ENCODE measurements at places on chromosomes 1 and 21.
A peak's percentile ranks its signal among the peaks of the same experiment; 100 is the strongest.

GRCh38 chr1:172704420-172705210 is 45.7 kb downstream of the FASLG start:
- DNase-seq: no peak

- DNase-seq: peak; percentile 81
Observed at GRCh38 chr1:153805042-153805745, 30.0 kb downstream of the SLC27A3 start.

GRCh38 chr1:185843986-185844385 is 109.8 kb downstream of the HMCN1 start:
- DNase-seq: no peak

GRCh38 chr1:25167269-25168192 is 64.8 kb downstream of the SYF2 start:
- peak; percentile 66 for DNase-seq

DNA sequence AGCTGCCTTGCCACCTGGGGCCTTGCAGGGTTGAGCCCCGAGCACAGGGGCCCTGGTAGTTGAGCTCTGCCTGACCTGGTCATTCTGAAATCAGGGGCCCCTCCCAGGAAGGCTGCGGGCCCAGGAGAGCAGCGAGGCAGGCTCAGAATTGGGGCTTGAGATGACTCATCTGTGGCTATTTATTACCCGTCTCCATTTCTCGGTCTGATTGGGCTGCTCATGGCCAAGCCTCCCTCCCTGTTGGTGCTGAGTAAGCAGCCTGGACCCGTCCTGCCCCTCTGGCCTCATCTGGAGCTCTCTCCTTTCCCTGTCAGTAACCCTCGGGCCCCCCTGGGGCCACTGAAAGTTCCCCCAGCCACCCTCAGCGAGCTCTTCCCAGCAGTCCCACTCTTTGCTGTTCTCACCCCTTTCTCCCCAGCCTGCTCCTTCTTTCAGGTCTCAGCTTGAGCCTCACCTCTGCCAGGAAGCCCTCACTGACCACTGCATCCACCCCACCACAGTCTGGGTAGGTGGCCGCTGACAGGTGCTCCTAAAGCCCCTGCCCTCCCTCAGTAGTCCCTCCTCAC is 11.0 kb upstream of the TNFRSF8 start:
- DNase-seq: peak; percentile 85

DNA sequence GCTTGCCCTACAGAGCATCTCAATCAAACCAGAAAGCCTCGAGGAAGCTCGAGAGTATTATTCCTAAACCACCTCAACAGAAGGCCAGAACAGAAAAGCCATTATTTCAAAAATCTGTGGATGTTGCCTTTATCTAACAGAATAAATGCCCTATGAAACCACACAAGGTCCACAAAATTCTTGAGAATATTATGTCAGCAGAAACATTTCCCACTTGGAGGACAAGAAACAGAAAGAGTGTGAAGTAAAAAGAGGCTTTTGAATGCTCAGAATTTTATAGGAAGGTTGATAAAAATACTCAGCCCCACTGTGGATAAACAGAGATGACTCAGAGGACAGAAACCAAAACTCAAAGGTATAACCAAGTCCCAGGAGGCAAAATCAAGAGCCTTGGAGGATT is 146.4 kb upstream of the LRRC7 start:
- peak; percentile 30 for DNase-seq

DNA sequence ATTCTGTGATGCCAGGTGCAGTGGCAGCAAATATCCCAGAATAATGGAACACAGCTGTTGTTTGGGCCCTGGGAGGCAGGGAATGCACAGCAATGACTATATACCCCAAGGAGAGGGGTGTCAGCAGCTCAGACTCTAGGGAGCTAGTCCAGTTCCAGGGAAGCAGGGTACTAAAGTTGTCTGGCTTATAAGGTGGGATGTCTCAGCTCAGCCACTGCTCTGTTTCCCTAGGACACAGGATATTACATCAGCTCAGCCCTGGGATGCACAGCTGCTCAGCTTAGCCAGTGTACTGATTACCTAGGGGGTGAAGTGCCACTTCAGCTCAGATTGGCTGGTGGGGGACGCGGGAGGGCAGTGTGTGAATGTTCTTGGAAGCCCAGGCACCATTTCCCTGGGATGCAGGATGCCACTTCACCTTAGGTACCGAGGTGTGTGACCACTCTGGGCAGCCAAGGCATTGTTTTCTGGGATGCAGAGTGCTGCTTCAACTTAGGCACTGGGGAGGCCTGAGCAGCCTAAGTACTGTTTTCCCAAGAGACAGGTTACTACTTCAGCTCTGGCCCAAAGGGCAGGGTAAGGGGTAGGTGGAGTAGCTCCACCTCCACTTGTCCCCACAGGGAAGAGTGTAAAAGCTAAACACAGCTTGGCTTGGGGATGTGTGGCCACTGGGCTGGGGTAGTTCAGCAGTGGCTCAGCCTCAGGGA is 59.4 kb downstream of the DIPK1A start:
- DNase-seq: peak; percentile 5

DNA sequence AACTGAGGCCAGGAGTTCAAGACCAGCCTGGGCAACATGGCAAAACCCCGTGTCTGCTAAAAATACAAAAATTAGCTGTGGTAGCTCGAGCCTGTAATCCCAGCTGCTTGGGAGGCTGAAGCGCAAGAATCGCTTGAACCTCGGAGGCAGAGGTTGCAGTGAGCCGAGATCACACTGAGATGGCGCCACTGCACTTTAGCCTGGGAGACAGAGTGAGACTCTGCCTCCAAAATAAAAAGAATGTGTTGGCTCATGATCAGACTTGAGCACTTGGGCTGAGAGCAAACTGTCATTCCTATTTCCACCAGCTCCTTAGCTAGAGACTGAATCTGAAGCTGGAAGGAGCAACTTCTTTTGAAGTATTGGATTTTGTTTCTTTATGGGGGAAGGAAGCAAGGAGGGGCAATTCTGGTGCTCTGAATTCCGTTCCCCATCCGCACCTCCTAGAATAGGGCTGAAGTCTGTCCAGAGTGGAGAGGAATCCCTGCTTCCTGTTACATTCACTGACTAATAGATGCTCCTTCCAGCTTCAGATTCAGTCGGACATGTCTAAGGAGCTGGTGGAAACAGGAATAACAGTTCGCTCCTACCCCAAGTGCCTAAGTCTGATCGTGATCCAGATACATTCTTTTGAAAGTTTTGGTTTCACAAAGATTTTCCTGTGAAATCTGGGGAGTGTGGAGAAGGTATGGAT is 3.8 kb downstream of the ZNF672 start:
- peak; percentile 53 for DNase-seq

- DNase-seq: no peak
Observed at GRCh38 chr1:246106342-246106763, 400.7 kb downstream of the SMYD3 start.

GRCh38 chr1:150553392-150554085 is 4.3 kb downstream of the ADAMTSL4 start:
- DNase-seq: no peak

- no peak for DNase-seq
Observed at GRCh38 chr1:227929751-227930472, 17.8 kb downstream of the WNT9A start.

DNA sequence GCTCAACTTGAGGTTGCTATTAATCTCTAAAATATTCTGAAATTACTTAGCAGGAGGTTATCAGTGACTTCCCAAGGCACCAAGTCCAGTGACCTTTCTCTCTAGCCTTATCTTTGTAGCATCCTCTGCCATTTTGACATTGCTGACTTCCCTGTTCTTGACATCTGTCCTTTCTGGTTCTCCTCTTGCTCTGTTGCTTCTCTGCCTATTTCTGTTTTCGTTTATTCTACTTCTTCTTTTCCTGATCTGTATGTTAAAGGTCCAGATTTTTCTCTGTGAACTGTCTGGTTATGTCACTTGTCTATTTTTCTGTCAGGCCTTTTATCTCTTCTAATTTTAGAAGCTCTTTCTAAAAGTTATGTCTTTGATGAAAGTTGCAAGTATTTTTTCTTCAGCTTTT is 178.8 kb downstream of the VPS13D start:
- DNase-seq: no peak

DNA sequence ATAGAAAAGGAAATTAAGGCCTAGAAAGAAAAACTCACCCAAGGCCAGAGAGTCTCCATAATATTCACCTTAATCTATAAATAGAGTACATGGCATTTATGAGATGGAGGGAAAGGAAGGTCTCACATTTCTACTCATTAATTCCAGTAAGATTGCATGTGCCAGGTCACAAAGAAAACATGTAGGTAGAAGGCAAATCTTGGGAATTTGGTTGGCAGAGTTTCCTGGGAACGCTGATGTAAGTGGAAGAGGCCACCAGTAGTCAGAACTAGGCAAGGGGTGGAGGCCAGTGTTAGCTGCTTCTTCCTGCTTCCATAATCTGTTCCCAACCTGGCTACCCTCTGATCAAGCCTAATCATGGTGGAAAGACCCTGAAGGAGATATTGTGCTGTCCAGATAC is 29.2 kb upstream of the PGBD5 start:
- no peak for DNase-seq

- DNase-seq: no peak
Observed at GRCh38 chr1:226604560-226605317, 56.2 kb downstream of the STUM start.

DNA sequence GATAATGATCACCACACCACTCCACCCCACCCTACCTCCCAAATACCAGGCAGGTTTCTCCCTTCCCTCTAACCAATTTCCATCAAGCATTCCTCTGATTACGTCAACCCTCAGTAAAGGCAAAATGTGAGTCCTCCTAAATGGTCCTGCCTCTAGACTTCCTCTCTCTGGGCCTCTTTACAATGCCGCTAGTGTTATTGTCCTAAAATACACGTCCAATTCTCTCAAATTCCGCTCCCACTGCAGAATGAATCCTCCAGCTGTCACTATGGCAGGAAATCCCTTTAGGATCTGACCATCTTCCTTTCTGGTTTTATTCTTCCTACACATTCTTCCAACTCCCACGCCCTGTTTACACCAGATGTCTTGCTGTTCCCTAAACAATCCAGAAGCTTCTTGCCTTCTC is 68.7 kb downstream of the DEGS1 start:
- no peak for DNase-seq

- no peak for DNase-seq
Observed at GRCh38 chr1:107972391-107973180, 7.6 kb upstream of the VAV3 start.

DNA sequence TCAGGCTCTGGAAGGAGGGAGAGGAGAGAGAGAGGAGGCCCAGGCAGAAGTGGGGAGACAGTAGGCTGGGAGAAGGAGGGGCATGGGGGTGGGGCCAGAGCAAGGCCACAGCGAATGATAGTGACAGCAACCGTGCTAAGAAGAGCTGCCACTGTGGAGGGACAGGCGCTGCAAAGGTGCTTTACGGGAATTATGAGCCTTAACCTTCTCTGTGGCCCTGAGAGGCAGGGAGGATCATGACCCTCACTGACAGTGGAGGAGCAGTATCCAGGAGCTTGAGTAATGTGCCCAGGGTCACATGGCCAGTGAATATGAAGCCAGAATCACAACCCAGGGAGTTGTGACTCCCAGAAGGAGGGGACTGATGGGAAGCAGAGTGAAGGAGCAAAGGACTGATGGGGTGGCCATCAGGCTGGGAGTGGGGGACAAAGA is 53.4 kb upstream of the RPL11 start:
- DNase-seq: no peak

DNA sequence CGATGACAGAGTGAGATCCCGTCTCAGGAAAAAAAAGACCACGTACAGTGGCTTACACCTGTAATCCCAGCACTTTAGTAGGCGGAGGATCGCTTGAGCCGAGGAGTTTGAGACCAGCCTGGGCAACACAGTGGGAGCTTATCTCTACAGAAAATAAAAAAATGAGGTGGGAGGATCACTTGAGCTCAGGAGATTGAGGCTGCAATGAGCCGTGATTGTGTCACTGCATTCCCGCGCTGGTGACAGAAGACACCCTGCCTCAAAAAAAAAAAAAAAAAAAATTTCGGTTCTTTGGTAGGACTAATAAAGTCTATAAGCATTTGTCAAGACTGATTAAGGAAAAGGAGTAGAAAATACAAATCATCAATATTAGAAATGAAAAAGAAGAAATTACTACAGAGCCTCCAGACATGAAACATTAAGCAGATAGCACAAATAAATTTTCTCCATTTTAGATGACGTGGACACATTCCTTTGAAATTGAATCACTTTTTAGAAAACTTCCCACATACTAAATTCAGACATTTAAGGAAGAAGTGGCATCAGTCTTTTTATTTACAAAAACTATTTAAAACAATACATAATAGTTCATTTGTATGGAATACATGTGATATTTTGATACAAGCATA is 30.4 kb downstream of the MORC3 start:
- DNase-seq: no peak

DNA sequence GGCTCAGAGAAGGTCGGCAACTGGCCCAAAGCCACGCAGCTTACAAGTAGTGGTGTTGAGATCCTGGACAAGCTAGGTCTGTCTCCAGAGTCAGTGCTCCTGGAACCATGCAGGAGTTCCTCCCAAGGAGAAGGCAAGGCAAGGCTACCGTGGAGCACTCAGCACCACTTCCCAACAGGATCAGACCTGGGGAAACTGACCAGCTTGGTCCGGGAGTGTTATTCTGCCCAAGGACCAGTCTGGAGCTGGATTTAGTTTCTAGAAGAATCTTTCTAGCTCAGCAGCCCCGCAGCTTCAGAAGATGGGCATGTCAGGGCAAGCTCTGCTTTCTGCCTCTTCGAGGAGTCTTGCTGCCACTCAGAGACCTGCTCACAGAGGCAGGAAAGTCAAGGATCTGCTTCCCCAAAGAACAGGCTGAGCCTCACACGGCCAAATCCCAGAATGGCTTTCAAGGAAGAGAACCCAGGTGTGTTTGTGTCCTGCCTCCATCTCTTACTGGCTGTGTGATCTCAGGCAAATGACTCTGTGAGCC is 302.8 kb downstream of the MATN1 start:
- no peak for DNase-seq

DNA sequence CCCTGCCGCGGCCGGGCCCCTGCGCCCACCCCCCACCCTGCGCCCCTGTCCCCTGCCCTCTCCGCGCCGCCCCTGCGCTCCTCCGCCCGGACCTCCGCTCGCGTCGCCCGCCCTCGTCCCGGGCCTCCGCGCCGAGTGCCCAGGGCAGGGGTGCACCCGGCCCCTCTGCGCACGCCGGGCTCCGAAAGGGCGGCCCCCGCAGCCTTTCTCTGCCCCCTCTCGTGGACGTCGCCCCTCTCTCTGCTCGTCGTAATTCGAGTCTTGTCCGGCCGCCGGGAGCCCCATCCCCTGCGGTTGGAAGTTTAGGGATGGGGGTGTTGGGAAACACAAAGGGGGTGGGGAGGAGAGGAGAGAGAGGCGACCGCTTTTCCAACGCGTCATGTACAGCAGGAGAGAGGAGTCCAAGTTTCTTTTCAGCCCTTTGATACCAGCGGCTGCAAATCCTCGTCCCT is 407 bp downstream of the GALNT2 start:
- DNase-seq: no peak

DNA sequence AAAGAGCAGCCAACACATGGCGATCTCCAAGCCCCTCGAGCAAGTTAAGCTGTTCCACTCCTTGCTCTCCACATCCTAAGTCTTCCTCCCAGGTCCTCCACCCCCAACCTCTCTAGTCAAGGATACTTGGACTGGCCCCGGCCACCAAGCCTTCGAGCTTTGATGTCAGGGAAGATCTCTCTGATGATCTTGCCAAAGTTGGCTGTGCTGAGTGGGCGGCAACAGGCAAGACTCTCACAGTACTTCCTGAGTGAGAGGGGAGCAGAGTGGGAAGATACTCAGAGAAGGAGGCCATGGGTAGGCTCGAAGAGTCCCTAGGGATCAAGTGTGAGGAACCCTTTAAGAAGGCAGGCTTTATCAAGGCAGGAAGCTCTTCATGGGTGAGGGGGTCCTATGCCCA is 2.8 kb downstream of the RFX5 start:
- DNase-seq: no peak

- DNase-seq: no peak
Observed at GRCh38 chr1:5142389-5142788, 488.0 kb downstream of the AJAP1 start.

- DNase-seq: peak; percentile 80
Observed at GRCh38 chr1:109201123-109201703, 12.5 kb upstream of the SARS1 start.
